ENCODE measurements at places on chromosomes 6 and 20.

GRCh38 chr20:40464731-40465208 is 224.3 kb downstream of the MAFB start:
- no peak for DNase-seq

- no peak for DNase-seq
Measured at GRCh38 chr6:55469951-55470366, 109.0 kb downstream of the HMGCLL1 start.

DNA sequence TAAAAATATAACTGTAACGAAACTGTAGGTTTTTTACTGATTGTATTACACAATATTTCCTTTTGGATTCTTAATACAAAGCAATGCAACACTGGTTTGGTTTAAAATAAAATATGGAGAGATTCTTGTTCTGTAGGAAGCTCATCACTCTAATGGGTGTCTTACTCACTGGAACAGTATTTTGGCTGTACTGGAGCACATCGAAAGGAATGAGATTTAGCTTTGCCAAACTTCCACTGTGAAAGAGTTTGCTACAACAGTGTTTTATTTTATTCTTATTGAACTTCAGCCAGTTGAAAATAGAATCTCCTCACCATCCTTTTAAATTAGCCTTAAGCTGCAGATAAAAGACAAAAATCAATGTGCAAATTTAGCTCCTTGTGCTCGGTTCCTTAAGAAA is 230.7 kb upstream of the QKI start:
- no peak for DNase-seq

DNA sequence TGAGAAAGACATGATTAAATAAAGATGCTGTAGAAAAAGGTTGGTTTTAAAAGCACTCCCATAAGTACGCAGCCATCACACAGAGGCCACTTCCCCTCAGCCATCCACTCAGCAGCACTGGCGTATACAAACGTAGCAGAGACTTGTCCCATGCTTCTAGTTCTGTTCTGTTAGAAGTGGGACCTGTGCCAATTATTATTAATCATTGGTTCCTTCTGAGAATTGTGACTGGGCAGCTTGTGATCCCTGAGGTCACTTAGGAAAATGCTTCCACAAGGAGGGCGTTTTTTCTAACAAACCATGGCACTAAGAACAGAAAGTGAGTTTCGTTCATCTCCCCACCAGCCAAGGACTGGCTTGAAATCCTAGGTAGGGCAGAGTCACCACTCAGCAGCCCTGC is 53.9 kb downstream of the FAM120B start:
- no peak for DNase-seq

DNA sequence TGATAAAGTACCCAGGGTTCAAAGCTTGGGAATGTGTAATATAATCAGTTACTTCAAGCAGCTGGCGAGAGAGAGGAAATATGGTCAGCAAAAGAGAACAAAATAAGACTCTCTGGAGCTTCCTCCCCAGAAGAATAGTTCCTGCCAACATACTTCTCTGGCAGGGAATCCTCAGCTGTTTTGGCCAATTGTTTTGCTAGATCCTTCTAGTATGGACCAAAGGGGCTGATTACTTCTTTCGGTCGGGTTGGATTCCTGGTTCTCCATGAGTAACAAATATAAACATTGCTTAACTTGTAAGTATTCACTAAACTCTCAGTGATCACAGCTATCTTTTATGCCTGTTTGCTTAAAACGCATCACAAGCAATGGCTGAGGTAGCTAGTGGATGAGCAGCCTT is 31.4 kb upstream of the FBXO9 start:
- DNase-seq, result no peak

- peak; percentile 80 for DNase-seq
Measured at GRCh38 chr6:110682460-110682853, 132.8 kb downstream of the CDK19 start.

GRCh38 chr6:142118925-142119324 is 13.8 kb upstream of the GJE1 start:
- DNase-seq, result no peak

GRCh38 chr20:36732456-36732855 is 13.4 kb downstream of the NDRG3 start:
- no peak for DNase-seq

DNA sequence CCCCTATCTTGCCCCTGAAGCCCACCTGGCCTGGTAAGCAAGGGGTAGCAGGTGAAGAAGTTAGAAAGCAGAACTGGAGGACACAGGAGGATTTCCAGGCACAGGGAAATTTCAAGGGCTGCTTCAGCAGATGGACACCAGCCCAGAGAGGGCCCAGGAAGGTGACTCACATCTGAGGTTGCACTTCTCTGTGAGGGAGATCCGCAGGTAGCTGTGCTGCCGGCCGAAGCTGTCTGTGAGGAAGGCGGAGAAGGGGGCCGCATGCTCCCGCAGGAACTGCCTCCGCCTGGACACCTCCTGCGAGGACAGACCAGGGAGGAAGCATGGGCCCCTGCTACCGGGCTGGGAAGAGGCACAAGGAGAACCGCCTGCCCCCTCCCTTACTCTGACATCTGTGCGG is 7.1 kb downstream of the MOCS1 start:
- no peak for DNase-seq

DNA sequence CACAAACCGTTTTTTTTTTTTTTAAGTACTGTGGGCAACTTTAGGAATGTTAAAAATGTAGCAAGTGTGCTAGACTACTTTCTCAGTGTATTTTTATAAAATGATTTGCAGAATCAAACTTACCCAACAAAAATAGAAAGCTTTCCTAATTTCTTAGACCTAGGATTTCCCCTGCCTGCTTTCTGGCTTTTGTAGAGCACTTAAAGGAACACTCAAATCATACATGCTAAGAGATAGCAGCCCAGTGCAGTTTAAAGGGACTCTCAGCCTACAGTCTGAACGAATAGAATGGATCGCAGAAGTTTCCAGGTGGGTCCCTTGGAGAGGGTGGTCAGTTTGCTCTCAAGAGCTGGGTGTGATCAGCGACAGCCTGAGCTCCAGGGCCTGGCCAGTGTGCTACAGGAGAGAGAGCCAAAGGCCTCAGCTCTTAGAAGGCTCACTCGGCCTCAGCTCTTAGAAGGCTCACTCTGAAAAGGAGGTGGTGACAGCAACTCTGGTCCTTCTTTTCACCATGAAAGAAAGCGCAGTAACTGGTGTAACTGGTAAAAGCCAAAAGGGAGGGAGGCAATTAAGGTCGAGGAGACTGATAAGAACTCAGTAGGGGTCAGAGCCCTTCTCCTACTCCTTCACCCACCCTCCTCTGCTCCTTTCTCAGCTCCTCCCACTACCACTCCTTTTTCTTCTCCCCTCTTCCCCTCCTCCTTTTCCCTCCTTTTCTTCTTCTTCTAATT is 142.4 kb downstream of the ZFP64 start:
- DNase-seq, result no peak

DNA sequence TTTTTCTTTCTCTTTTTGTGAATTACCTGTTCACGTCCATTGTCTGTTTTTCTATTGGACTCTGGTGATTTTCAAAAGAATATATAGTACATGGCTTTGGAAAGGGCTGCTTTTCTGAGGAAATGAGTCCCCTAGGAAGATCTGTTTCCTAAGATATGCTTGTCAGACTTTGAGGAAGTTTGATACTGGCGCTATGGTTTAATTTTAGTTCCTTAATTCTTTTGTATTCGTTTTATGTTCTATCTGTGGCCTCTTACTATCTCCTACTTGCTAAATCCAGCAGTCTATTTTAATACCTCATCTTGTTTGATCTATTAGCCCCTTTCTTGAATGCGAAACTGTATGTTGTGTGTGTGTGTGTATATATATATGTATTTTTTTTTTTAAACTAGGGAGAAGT is 101.9 kb downstream of the LIN28B start:
- no peak for DNase-seq

- DNase-seq, result no peak
Measured at GRCh38 chr6:121695329-121695728, 259.9 kb downstream of the GJA1 start.

GRCh38 chr6:95578106-95578410 is 723 bp downstream of the MANEA start:
- DNase-seq, result no peak

- DNase-seq, result no peak
Measured at GRCh38 chr20:49831022-49831769, 18.6 kb downstream of the SLC9A8 start.

GRCh38 chr20:62665826-62666735 is 23.8 kb downstream of the SLCO4A1 start:
- no peak for DNase-seq

DNA sequence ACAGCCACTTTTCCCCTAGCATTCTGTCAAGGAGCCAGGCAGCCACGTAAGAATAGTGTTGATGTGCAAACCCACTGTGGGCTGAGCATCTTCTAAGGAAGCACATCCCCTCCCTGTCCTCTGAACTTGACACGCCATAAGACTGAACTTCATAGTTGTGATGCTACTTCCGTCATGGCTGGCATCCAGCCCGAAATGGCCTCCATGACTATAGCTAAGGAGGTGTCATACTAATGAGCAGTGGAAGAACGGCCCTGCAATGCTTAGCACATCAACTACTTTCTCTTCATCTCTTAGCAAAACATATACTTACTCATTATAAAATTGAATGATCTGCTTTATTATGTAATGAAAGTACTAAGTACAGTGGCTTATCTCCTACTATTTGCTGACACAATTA is 110.2 kb downstream of the GJA10 start:
- no peak for DNase-seq

DNA sequence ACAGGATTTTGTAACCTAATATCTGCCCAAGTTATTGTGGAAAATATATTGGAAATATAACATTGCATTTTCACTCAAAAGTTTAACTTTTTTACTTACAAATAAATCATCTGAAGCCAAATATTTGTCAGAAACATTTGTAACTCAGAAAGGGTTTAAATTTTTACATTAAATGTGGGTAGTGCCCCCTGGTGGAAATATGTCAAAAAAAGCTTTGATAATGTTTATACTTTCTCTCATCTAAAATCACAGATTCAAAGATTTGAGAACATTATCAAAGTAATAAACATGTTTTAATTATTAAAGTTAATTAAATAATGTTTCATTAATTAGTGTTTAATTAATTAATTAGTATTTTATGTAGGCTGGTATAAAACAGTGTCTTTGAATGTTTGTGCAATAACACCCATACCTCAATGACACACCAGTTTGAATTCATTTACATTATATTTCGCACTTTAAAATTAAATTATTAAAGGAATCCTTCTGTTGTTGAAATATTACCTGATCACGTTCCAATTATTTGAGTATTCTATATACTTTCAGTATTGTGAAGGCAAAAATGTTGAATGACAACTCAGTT is 320.1 kb upstream of the FKBP1C start:
- DNase-seq, result no peak

DNA sequence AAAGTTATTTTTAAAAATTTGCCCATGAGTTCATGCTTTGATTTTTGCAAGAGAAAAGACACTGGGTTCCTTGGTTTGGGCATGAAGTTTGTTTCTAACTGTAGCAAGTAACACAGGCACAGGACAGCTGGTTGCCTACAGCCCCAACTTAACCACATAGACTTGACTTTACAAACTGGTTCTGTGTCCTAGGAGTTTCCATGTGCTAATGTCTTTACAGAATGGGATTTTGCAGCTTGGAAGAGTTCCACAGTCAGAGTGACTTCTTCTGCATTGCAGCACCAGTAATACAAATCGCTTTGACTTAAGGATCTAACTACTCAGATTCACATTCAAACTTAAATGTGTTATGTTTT is 44.3 kb downstream of the OR2B2 start:
- no peak for DNase-seq

DNA sequence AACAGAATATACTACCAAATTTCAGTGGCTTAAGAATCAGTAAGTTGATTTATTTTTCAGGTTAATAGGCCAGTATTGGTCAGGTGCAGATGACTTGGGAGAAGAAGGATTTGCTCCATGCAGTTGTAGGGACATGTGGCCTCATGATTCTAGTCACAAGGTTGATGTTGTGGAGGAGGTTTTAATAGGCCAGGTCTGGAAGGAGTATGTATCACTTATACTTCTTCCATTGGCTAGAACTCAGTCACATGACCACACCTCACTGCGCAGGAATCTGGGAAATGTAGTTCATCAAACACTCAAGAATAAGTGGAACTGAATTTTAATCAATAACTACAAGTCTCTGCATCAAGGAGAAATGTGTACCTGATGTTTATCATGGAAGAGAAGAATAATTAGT is 281.5 kb upstream of the QKI start:
- no peak for DNase-seq

DNA sequence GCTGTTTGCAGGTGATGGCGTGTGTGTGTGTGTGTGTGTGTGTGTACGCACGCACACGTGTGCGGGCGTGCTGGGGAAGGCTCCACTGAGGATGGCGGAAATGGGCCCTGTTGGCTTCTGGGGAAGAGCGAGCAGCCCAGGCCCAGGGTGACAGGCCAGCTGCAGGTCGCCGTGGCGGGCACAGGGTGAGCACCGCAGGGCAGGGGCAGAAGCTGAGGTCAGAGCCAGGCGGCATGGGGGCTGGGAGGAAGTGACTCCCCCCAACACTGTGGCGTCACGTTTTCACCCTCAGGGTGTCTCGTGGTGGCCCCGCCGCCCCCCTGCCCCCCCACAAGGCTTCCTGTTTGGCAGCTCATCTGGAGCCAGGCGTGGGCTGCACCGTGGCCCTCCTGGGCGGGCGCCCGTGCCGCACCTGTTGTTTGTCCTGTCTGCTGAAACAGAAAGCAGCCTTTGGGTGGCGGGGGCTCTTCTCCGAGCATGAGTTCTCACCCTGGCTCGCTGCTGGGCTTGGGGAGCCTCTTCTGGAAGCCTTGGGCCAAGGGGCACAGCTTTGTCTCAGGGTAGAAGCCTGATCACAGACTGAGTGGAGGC is 7.1 kb downstream of the RBM38 start:
- DNase-seq, result peak; percentile 93

- DNase-seq, result no peak
Measured at GRCh38 chr6:124825564-124825963, 136.7 kb upstream of the RNF217 start.

DNA sequence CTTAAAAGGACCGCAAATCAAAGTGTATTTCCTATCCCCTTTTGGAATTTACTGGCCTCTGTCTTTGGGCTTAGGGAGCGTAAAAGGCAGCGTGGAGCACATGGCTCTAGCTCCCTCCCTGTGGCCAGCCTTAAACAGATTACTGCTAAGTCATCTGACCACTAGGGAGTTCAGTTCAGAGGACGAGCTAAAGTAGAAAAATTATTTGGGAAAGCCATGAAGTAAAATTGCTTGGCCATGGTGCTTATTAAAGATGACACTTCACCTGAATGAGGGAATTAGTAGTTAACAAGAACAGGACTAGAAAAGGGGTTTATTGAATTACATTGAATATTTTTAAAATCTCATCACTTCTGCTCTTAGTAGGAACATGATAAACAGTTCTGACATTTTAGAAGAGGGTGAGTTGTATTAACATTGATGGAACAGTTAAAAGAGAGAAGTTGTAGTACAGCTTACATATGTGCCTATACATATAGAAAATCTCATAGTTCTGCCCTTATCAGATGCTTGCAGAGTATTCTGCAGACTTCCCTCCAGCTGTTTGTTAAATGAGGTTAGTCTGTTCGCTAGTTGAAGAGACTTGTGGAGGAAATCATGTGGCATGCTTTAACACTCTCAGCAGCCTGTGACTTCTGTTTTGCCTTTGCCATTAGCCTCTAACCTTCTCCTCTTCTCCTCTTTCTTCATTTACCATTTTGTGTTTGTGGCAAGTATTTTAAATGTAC is 31.2 kb upstream of the MAPK13 start:
- peak; percentile 23 for DNase-seq

- peak; percentile 47 for DNase-seq
Measured at GRCh38 chr6:26329763-26330511, 35.1 kb upstream of the BTN3A2 start.
